ENCODE measurements at places on chromosomes 2 and 18.

GRCh38 chr2:112794131-112794733, 9.9 kb upstream of the IL1A start:
- peak; percentile 92 for DNase-seq

- DNase-seq = peak; percentile 65
Observed at GRCh38 chr2:86274265-86274917, 63.0 kb downstream of the REEP1 start.

- DNase-seq = no peak
Observed at GRCh38 chr2:147420517-147420916, 424.3 kb upstream of the ACVR2A start.

- DNase-seq = no peak
Observed at GRCh38 chr2:161124201-161124600, 36.0 kb upstream of the TANK start.

DNA sequence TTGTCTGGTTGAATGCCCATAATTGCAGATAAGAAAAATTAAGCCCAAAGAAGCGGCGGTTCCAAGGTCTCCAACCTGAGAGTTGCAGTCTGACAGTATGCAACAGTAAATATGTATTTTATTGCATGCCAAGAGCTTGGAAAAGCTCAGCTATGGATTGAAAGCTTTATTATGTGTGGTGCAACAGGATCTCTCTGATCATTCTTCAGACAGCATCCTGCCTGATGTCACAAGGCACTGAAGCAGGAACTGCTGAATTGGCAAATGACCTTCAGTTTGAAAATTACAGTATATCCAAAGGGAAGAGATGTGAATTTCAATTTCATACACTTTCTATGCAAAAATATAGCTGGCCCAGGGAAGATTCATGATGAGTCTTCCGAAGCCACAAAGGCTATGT, 42.5 kb downstream of the DOCK10 start:
- DNase-seq = no peak
